ENCODE measurements at places on chromosomes 4 and X. TPM values are rescaled to one million over a fixed set of nuclear protein-coding genes. Genes with fewer than 3 reads are reported as not detected.

CSAG3 gene
- not detected for total RNA-seq

HSFX1 gene
- total RNA-seq, result 0.52 TPM

CXCL6 gene
- not detected for total RNA-seq

CEP135 gene
- total RNA-seq, result 17.3 TPM

SLC25A4 gene
- total RNA-seq, result 9.7 TPM

PDCL2 gene
- total RNA-seq, result not detected

MSANTD1 gene
- 1.8 TPM for total RNA-seq

MAGEA12 gene
- not detected for total RNA-seq

RTL9 gene
- total RNA-seq, result not detected

PDZD4 gene
- total RNA-seq, result 2.2 TPM

All from natural killer cell treated with Interleukin-12 subunit alpha and Interleukin-12 subunit beta and Interleukin-15 and Interleukin-18, amount 100 ng/mL, for 72 hours (primary cell).